ENCODE measurements at places on chromosomes 16 and 17.
A peak's percentile ranks its signal among the peaks of the same experiment; 100 is the strongest.

- DNase-seq = no peak
Measured at GRCh38 chr17:77569846-77570564, 388.5 kb upstream of the TNRC6C start.

DNA sequence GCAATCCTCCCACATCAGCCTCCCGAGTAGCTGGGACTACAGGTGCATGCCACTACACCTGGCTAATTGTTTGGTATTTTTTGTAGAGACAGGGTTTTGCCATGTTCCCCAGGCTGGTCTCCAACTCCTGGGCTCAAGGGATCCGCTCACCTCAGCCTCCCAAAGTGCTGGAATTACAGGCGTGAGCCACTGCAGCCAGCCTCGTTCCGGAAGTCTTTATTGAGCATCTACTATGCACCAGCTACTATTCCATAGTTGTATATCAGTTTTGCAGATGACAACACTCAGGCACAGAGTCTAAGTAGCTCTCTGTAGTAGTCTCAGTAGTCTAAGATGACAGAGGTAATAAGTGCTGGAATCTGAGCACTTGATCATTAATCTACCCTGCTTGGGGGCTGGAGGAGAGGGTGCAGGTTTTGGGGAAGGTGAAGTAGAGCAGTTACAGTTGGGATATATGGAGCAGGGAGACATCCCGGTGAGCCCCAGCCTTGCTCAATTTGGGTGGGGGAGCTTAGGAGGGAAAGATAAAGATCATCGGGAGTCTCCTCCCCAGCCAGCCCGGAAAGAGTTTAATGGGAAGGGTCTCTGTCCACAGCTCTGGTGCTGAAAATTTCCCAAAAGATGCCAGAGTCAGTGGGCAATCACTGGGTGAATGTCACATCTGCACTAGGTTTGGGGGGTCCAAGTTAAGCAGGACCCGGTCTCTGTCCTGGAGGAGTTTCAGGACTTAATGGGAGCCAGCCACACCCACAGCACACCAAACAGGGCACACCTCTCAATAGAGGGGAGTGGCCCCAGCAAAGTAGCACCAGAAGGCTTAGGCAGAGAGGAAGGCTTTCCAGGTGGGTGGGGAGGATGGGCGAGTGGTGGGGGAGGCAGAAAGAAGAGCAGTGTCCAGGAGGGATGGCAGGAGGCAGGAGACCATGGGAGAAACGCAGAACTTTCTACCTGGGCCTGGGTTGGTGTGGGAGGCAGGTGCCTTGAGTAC, 1.7 kb downstream of the OTOP3 start:
- DNase-seq = no peak

GRCh38 chr17:57913575-57914272, 41.5 kb downstream of the CUEDC1 start:
- DNase-seq = no peak

- DNase-seq = no peak
Measured at GRCh38 chr16:81148277-81148676, 52.1 kb upstream of the GCSH start.

DNA sequence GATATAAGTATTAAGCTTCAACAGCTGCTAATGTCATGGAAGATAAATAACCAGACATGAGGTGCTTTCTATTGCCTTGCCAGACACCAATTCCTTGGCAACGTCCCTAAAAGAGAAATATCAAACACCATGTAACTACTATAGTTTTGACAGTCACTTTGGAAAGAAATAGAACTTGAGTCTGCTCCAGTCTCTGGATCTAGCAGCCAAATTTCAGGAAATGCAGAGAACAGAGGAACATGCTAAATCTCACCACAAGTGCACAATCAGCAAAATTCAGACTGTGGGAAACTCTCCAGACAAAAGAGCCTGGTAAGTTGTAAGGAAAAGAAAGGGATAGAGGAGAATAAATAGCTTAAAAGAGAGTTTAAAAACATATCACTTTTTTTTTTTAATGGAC, 28.4 kb upstream of the TANC2 start:
- DNase-seq = no peak

DNA sequence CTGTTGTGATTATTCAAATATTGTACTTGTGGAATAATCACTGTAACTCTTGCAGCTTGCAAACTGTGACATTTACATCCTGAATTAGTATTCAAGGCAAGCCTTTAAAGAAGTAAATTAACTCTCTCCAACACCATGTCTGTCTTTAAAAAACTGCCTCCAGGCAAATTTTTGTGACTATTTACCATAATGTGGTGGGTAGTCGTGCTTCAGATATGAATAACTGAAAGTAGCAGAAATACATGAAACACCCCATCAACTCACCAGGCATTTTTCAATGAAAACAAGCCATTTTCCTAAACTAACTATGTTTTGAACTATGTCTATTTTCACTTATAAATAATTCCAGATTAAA, 217.4 kb upstream of the PSMD7 start:
- no peak for DNase-seq

DNA sequence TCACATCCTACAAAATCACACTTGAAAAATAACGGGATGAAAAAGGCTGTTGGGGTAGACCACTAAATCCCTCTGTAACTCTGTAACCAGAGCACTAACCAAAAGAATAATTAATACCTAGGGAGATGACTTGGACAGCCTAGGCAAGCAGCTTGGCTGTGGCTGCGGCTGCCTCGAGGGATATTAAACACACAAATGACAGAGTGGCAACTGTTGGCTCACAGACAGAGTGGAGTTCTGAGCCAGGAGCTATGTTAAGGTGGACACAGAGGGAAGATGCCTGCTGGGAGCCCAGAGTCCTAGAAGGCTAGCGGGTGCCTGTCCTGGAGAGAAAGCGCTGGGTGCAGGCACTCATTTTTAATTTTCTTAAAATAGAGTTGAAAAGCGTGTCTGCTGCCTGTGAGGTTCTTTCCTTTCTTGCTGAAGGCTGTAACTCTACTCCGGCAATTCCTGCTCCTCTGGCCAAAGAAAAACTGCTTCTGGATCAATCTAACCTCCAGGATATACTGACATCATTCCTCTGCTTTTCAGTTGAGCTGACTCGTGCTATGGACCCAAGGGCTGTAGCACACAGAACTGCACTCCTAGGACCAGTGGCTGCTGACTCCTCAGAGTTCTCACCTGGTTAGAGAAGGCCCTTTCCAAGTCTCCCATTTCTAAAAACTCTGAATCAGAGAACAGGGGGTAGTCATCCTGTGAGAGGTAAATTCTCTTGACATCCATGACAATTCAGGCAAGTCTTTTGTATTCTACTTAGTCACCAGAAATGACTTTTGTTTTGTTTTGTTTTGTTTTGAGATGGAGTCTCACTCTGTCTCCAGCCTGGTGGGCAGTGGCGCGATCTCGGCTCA, 147.9 kb downstream of the STX8 start:
- no peak for DNase-seq

GRCh38 chr16:66894948-66895688, 14.8 kb downstream of the PDP2 start:
- peak; percentile 73 for DNase-seq

GRCh38 chr17:4856271-4856936, 23.3 kb downstream of the MINK1 start:
- DNase-seq = no peak

GRCh38 chr16:85503679-85504231, 109.4 kb upstream of the GSE1 start:
- DNase-seq = no peak

- peak; percentile 13 for DNase-seq
Measured at GRCh38 chr17:44501866-44502375, 1.3 kb downstream of the GPATCH8 start.

DNA sequence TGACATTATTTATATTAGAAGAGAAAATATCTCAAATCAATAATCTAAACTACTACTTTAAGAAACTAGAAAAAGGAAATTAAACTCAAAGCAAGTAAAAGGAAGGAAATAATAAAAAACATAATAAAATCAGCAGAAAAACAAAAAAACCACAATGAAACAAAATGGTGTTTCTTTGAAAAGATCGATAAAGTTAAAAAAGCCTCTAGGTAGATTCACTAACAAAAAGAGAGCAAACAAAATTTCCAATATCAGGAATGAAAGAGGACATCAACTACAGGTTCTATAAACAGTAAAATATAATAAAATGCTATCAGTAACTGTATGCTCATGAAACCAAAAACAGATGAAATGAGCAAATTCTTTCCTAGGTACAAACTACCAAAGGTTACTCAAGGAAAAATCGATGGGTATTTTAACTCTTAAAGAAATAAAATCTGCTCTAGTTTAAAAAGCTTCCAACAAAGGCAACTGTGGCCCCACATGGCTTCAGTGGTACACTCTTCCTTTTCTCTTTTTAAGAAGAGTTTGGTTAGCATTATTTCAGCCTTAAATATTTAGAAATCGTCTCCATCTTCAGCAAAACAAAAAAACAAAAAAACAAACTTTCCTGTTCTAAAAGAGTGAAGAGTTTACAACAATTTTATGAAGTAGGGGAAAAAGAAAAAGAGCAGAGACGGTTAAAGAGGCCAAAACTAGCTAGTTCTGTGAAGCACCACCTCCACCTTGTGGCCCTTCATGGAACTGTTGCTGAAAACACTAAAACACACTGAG, 102.2 kb downstream of the TRIM37 start:
- DNase-seq = peak; percentile 35

- DNase-seq = no peak
Measured at GRCh38 chr17:45950888-45951287, 48.2 kb upstream of the STH start.

GRCh38 chr16:57138281-57138935, 46.0 kb downstream of the CPNE2 start:
- DNase-seq = no peak

DNA sequence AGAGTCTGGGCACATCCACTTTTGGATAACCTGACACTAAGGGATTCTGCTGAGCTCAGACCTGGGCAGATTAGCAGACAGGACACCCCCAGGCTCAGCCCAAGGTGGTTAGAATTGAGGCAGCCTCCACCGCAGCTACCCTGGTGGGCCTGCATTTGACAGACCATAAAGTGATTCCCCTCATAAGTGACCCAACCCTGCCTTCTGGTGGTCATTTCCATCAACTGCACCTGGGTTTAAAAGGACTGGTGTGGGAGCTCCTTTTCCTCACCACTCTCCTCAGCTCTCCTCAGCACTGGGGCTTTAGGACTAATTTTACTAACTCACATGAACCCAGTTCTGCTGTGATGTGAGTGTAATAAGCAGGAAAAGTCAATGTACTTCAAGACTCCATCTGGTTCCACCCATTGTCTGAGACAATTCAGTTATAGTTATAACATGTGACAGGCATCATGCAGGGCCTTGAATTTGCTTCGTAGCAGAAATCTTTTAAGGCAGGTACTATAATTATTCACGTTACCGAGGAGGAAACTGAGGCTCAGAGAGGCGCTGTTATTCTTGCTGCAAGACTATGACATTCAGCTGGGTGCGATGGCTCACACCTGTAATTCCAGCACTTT, 42.5 kb downstream of the MYH3 start:
- peak; percentile 36 for DNase-seq

- peak; percentile 9 for DNase-seq
Measured at GRCh38 chr17:11900041-11900476, 97.2 kb downstream of the ZNF18 start.

DNA sequence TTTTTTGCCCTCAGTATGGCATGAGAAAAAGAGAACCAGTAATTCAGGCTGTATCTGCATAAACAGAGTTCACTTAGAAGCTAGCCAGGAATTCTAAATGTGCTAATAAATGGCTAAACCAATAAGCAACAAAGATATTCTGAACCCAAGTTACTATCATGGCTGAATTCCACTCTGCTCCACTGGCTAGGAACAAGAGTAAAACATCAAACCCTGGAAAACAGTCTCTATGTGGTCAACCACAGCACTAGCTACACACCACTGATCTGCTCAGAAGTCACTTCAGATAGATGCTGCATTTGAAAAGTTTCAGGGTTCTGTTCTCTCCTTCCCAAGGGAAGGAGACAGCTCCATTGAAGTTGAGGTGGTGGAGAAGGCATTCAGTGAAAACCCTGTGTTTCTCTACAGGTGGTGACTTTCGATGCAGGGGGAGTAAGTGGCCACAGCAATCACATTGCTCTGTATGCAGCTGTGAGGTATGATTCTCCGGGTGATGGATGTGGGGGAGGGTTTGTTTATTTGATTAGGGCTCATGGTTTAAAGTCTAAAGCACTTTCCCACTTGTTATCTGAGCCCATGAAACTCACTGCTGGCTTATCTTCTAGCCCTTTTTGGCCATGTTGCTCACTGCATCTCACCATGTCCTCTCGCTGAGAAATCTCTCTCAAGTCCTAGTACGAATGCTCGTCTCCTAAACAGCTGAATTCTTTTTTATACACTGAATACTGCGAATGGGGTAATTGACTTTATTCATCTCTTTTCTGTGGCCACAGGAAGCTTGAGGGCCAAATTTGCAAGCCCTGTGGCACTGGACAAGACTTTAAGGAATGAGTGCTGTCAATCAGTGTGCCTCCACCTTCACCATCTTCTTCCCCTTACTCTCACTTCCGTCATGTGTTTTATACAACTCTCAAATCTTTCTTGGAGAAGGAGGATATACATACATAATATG, 39.9 kb downstream of the CENPV start:
- peak; percentile 90 for DNase-seq

DNA sequence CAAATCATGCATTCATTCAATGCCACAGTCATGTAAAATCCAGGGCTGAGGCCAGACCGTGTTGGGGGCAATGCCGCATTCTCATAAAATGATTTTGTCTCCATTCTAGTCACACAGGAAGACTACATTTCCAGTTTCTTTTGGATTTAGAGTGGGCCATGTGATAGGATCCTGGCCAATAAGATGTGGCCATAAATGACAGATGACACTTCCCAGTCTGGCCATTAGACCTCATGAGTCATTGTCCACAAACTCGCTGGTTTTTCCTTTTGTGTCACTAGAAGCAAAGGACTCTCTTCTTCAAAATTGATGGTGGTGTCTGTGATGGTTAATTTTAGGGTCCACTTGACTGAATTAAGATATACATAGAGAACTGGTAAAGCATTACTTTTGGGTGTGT, 352.3 kb downstream of the UTP18 start:
- DNase-seq = no peak

DNA sequence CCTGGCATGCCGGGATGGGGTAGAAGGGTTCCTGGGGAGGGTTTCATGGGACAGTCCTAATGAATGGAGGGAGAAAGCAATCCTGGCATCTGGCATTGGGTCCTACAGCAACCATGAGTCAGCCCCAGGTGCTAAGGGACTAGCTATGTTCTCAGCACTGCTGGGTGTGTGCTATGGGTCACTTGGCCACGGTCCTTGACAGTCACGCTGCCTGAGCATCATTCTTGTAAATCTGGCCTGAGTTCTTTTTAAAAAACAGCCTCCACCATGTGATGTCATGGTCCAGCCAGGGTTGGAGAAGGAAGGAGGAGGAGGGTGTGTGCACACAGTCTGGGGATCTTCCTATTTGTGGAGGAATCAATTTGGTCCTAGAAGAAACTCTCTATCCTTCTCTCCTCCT, 6.2 kb upstream of the RAMP2 start:
- no peak for DNase-seq
